Stimulated activated CD4-positive, alpha-beta T cell treated with anti-CD3 and anti-CD28 coated beads, Interleukin-2, amount 100 ng/mL, for 24 hours (primary cell): ENCODE measurements at places on chromosomes 12 and 14.

DNA sequence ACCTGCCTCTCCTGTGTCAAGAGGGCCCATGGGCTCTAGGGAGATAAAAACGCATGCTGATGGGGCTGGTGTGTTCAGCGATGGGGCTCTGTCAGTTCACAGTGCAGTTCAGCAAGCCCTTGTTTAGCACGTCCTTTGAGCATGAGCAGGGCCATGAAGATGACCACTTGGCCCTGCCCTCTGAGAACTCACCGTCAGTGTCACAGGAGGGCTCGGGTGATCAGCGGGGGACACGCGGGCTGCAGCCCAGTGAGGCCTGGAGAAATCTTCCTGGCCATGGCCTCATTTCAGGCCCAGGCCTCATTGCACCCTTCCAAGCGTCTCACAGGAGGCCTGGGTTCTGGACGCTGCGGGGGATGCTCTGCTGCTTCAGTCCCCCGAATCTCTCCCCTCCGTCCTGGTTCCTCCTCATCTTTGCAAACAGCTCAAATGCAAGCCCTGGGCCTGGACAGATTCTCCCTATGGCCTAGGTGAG lies 181.6 kb downstream of the ADGRD1 start:
- no peak for DNase-seq

DNA sequence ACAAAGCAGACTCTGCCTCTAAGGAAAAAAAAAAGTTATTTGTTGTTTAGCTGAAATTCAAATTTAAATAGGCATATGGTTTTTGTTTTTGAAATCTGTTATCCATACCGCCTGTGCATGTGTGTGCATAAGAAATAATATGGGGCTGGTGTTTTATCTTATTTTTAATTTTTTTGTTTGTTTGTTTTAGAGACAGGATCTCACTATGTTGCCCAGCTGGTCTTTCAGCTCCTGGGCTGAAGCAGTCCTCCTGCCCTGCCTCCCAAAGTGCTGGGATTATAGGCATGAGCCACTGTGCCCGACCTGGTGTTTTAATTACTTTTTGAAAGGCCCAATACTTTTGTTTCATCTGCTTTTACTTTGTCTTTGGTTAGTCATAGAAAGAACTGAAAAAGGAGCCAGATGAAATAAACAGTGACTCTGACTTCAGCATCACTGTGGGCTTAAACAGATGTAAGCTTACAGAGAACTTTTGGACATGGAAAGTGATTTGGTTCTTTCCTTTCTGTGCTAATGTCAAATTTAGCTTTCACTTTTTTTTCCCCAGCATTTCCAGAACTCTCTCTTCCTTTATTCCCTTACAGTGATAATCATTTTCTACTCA lies 37.2 kb downstream of the SUPT16H start:
- no peak for DNase-seq

DNA sequence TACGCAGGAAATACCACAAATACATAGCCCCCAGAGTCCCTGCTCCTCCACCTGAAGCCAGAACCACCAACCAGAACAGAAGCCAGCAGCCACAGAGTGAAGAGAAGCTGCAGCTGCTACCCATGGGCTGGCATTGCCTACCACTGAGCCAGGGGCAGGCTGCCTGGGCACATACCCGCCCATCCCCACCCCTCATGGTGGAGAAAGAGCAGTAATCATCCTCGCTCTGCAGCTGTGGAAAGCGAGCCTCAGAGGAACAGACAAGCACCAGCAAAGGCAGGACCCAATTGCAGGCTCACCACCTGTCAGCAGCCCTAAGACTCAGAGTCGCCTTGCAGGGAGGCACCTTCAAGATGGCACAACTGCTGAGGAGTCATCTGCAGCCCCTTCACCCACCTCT lies 11.2 kb upstream of the CD9 start:
- no peak for DNase-seq

GRCh38 chr12:87200289-87200979 lies 828.8 kb downstream of the C12orf50 start:
- DNase-seq = no peak

DNA sequence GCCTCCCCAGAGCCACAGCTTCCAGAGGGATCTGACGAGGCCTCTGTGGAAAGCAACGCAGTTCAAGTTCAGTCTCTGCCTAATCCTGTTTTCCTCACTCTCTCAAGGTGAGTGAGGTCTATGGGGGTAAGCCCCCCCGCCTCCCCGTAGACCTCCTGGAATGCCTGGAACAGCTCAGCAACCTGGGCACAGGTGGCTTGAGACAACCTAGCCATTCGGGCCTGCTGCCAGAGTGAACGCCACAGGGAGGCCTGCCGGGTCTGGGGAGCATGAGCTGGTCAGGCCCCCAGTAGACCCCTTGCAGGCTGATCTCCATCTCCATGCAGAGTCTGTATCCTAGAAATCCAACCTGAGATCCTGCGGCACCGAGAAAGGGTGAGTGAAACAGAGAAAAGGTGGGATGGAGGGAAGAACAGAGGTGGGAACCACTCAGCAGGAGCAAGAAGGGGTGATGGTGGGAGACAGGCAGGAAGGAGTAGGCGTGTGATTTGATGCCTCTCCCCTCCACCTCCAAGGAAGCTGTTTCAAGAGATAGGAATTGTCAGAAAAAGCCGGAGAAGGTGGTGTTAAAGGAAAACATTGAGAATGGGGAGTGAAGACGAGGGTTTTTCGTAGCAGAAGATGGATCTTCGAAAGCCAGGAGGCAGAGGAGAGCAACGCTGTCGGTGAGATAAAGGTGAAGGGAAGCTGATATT lies 123.1 kb upstream of the PRMT8 start:
- no peak for DNase-seq

- no peak for DNase-seq
These were observed 5.8 kb upstream of the EVL start for GRCh38 chr14:100059438-100059781.

DNA sequence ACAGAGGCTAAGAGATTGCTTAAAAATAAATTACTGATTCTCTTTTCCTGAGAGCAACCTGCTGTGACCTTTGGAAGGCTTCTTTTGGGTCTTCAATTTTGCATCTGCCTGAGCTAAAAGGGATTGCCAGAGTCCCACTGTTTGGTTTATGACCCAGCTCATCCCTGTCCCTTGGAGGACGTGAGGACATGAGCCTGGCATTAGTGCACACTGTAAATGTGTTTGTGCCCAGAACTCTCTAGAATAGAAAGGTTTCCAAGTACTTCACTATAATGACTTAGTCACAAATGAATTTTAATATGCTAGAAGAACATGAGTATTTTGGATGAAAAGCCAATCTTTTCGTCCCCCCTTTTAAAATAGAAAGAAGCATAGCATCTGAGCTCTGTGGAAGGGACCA lies 47.1 kb upstream of the CDKN3 start:
- DNase-seq = no peak

- DNase-seq = no peak
These were observed 60.5 kb downstream of the GPATCH2L start for GRCh38 chr14:76212242-76212641.

DNA sequence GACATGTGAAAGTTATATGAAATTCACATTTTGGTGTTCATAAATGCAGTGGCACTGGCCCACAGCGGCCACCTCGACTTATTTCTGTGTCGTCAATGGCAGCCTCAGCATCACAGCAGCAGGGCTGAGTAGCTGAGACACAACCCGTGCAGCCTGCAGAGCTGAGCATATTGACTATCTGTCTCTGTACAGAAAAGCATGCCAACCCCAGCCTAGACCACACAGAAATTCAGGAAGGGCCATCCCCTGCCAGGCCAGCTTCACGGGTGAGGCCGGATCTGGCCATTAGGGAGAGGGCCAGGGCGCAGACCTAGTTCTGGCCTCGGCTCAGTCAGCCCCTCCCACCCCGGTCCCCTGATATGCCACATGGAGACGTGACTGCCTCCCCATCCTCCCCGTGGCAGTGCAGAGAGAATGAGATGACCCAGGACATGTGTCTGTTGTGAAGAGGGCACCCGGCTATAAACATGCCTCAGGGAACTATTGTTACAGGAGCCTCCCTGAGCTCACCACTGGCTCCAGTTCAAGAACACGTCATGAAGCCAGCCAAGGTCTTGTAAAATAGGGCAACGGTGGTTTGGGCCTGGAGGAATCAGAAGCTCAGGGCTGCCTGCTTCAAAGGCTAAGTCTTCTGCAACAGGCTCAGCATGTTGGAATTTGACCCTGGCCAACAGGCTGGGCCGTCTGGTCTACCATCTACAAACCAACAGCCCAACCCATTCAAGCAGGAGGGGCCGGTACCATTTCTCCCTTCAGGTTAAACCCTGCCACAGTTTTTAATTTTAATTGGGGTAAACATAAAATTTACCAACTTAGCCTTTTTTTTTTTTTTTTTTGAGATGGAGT lies 25.5 kb downstream of the SCARB1 start:
- DNase-seq = no peak

GRCh38 chr12:7376196-7376595 lies 67.8 kb downstream of the CD163L1 start:
- no peak for DNase-seq

- DNase-seq = no peak
These were observed 182.8 kb downstream of the SLC5A8 start for GRCh38 chr12:101027200-101027599.

DNA sequence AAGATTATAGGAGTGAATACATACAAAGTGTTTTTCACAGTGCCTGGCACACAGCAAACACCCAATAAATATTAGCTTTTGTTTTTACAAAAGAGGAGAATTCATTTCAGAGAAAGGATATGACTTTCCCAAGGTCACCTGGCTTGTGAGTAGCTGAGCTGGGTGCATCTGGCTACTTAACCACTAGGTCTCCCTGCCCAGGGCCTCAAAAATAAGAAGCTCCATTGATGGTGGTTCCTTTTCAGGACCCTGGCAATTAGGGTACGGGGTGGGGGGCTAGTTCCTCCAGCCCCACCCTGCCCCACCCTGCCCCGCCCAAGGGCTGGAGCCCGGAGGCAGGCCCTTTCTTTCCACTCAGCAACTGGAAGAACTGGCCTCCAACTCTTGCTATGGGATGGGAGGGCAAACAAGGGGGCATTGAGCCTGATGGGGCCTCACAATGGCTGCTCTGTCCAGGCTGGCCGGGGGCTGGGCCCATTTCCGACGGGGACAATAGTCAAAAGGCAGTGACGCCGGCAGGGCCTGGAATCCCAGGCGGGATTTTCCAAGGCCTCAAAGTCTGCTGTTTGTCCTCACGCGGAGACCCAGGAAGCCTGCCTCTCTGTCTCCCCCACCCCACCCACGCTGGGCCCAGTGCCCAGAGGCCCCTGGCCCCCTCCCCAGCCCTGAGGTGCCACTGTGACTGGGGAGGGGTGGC lies 8.2 kb upstream of the ATG101 start:
- DNase-seq = no peak

DNA sequence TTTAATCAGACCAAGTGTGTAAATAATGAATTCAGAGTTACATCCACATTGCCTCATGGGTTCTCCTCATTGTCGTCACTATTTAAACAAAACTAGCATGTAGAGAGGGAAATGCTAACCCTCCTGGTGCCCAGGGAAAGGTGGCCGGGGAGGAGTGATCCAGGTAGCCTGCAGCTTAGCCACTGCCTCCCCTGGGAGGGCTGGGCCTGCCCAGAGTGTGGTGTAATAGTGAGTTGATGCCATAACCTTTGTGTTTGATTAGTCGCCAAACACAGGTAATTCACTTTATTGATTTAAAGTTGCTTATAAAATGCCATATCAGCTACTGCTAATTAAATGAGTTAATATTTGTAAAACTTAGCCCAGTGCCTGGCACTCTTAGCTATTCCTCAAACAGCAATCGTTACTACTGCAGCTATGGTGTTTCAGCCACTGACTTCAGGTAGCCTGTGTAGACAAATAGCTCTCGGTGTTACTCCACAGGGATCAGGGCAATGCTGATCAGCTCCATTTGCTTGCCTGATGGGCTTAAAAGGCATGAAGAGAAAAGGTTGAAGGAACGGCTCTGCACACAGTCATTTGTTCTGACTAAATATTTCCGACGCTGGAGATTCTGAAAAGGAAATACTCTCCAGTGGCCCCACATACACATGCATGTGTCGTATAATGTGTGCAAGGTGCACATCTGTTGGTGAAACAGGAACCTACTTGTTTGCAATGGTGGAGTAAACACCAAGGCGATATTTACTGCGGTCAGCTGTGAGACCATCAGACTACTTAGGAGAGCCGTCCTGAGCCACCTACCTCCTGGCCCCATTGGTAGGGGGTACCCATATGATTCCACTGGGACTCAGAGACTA lies 45.7 kb upstream of the PRMT8 start:
- no peak for DNase-seq

GRCh38 chr12:23581913-23582312 lies 367.6 kb downstream of the SOX5 start:
- DNase-seq = no peak

DNA sequence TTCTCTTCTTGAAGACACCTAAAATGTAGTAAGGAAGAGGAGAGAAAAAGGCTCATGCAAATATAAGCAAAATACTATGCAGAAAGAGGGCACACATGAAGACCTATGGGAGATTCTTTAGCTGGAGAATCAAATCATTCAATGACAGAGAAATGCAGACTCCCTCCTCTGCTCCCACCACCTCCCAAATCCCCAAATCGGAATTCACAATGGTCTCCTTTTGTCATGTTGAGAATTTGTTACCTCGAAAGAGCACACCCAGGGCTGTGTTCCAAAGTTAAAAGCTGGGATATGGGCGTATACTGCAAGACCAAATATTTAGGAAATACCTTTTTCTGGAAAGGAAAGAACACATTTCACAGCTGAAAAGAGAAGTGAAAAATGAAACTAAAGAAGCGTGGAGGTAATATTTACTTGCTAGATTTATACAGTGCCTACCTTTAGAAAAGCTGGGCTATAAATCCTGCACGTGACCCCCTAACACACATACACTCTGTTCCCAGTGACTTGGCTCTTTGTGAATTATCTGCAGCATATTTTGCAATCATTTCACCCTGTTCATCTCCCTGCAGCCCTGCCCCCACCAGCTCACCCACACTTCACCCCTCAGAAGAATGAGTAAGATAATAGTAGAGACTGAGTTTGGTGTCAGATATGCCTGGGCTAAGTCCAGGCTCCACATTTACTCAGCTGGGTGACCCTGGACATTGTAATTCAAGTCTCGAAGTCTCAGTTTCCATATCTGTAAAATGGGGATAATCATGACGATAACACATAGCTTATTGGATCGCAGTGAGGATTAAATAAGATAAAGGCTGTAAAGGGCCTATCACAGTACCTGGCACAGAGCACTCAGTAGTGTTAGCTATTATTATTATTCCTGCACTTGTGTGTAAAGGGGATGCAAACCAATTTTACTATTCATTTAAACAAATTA lies 2.9 kb upstream of the CACNA1C start:
- no peak for DNase-seq

DNA sequence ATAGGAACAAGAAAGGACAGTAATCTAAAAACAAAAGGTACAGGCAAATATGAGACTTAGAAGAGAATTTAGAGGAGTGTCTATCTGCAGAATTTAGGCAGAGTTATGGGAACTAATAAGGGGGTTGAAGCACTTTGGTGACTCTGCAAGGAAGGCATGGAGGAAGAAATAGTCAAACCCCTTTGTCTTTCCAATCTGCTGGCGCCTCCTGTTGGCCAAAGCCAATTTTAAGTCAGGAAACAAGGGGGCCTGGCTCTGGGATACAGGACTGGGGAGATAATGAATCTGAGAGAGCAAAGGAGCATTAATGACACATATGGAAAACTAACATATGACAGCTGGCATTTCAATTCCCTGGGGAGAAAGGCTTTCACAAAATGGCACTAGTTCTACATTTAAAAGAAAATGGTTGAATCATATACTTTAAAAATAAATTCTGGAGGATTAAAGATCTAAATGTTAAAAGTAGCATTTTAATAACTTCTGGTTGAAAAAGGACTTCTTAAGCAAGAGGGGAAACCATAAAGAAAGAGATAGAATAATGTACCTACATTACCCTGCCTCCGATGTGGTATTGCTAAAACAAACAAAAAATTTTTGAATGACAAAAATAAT lies 48.5 kb upstream of the CSRP2 start:
- DNase-seq = peak; percentile 33
